Left ventricle myocardium superior (tissue), 1 donor: ENCODE measurements at places on chromosomes 3 and 15. TPM values are rescaled to one million over a fixed set of nuclear protein-coding genes. Genes with fewer than 3 reads are reported as not detected.
A peak's percentile ranks its signal among the peaks of the same experiment; 100 is the strongest.

Gene GRM7
- total RNA-seq = not detected

DNA sequence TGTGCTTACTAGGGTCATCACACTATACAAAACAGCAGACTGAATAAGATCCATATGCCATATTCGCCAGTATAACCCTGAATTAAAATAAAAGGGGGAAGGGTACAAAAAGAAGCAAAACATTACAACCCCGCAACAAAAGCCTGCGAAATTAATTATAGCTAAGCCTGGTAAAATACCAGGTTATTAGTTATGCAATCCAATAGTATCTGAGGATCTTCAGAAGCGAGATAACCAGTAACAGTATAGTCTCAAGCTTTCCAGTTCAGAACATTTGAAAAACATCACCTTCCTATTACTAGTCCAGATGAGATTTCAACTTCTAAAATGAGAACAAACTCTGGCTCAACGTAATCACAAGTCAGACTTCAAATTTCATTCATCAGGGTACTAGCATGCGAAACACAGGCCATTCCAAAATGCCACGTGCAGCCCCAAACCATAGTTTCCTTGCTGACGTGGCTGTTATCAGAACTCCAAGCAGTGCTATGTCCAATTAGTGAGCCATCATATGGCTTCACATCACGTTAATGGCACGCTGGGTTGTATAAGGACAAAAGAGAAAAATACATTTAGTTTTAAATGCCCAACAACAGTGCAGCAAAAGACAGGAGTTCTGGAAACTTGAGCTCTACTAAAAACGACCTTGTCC is 1.1 kb downstream of the SSR3 start:
- no peak for DNase-seq

DNA sequence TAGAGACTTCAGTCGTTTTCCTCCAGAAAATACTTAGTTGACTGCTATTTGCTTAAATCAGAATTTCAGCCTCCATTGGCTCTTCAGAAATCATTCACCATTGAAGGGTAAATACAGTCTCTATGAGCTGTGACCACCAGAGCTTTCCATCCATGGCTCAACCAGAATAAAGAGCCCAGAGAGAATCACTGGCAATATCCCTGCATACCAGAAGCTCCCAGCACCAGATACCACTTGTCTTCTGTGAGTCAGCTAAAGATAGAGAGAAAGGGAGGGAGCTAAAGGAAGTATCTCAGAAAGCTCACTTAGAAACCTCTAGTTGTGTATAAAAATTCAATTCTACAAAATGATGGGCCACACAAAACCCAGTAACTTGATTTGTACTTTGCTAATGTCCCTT is 115.2 kb upstream of the TMCO5A start:
- no peak for DNase-seq

DNA sequence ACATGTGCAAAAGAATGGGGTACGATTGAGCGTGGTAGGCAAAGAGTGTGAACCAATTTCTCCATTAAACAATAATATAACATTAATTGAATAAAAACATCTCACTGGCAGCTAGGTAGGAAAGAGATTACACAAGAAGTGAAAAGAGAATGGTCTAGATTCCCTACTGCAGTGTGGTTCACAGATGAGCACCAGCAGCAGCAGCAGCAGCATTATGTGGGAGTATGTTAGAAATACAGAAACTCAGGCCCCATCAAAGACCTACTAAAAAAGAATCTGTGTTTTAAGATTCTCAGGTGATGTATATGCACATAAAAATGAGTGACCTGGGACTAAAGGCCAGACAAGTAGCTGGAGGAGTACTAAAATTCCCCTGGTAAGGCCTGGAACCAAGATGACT is 118.2 kb downstream of the ADAM10 start:
- DNase-seq = no peak

Gene PTPN9
- total RNA-seq = 6.6 TPM

DNA sequence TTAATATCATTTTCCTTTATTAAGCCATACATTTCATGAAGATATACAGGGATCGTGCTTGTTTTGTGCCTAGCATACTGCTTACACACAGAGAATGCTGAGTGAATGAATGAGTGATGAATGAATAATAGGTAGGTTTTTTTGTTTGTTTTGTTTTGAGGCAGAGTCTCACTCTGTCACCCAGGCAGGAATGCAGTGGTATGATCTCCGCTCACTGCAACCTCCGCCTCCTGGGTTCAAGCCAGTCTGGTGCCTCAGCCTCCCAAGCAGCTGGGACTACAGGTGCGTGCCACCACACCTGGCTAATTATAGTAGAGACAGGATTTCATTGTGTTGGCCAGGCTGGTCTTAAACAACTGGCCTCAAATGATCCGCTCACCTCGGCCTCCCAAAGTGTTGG is 400.0 kb downstream of the ROBO1 start:
- no peak for DNase-seq

GRCh38 chr15:31551323-31551722 is 224.7 kb downstream of the KLF13 start:
- DNase-seq = no peak

GRCh38 chr3:64392001-64392400 is 166.7 kb upstream of the PRICKLE2 start:
- DNase-seq = no peak

Gene HHATL
- total RNA-seq = 463 TPM

DNA sequence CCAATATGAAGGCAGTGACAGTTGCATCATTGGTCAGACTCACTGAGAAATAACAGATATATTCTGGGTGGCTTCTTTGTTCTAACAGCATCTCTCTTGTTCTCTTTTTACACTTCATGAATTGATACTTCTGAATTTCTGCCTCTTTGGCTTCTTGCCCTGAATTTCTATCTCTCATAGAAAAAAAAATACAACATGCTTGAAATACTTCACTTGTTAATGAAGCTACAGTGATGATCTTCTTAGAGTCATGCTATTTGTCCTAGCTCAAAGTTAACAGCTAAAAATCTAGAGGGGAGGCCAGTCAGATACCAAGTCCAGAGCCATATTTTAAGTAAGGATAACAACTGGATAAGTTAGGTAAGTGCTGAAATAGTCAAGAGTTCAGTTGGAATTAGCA is 597.2 kb upstream of the AGTR1 start:
- DNase-seq = no peak

DNA sequence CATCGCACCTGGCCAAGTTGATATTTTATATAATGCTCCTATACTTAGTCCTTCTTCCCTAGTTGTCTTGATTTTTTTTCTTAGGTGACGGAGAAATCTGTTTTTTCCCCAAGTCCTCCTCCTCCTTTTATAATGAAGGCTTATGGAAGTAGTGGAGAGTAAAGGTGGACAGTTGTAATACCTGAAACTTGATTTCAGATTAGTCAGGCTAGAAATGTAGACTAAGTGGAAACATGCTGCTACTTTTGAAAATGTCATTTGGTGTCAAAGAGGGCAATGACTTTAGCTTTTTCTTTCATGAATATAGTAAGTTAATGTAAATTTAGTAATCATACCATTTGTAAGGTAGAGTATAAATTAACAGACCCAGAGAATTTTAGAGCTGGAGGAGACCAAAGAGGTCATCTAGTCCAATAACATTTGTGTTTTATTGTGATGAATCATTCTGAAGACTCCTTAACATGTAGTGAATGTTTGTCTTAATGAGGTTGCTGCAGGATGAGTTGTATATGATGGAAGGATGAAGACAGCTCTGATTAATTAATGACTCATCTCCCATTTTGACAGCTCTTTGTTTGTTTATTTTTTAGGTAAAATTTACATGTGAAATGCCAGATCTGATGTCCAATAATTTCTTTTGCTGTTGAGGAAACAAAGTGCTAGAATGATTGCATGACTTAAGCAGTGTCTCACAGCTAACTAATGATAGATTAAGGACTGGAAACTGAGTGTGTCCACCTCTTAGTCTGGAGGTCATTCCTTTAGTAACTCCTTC is 8.7 kb downstream of the CTDSPL2 start:
- DNase-seq = no peak

Gene GXYLT2
- total RNA-seq = 7.3 TPM

- peak; percentile 62 for DNase-seq
Measured at GRCh38 chr15:31302778-31303725, 23.6 kb upstream of the KLF13 start.

Gene ZNF80
- total RNA-seq = not detected

DNA sequence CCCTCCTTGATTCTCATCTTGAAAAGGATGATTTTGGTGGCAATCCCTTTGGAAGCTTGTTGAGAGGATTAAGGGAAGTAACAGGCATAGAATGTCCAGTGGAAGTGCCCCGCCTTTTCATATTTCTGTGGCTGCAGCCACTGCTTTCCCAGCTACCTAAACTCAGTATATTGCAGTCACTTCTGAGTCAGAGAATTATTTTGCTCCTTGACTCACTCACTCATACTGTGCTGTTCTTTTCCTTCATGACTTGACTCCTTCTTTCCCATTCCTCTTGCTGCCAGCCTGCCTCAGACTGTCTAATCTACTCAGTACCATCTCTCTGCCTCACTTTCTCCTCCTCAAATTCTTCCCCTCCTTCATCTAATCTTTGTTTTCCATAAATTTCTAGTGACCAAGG is 26.5 kb upstream of the POLR2M start:
- DNase-seq = no peak

Gene IQGAP1
- total RNA-seq = 35.4 TPM

- no peak for DNase-seq
Measured at GRCh38 chr3:99965681-99966408, 148.2 kb downstream of the CMSS1 start.

GRCh38 chr3:71050538-71051258 is 532.8 kb downstream of the FOXP1 start:
- DNase-seq = no peak
